ENCODE measurements at places on chromosomes 5 and 9.

DNA sequence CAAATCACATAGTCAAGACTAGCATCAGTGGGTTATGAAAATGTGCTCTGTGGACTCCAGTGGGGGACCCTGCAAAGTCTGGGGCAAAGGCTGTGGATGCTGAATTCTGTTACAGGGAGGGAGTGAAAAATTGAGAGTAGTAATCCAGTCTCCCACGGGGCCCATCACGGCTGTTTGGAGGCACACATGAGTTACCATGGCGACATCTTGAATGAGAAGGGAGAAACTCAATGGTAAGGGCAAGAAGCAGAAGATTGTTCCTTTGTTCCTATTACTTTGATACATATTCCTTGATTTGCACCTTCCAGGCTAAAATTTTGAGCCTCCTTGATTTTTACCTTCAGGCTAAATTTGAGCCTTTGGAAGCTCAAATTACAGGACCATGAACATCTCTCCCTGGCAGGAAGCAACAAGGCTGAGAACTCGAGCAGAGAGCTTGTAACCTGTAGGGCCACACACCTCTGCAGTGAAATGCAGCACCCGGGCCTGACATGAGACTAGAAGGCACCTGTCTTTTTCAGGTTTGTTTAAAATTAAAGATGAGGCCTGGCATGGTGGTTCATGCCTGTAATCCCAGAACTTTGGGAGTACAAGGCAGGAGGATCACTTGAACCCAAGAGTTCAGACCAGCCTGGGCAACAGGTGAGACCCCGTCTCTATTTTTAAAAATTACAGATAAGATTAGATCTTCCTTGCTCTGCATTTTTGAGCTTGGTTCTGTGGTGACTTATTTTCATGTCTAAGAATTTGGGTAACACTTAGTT, 31.0 kb upstream of the ZFR start:
- no peak for DNase-seq

DNA sequence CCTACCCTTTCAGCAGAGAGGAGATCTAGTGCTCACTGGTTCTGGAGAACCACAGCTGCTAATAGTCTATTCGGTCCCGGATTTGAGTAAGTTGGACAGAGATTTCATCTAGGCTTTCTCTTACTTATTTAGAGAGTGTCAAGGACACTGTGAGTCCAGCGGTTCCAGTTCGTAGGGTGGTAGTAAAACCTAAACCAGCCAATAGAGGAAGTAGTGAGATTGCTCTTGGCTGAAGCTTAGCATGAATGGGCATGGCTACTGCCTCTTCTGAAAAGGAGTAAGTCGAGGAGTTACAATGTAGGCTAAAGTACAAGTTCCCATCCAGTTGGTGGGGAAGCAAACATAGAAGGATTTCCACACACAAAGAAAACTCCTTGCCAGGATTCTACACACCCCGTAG, 109.6 kb upstream of the MOCS2 start:
- no peak for DNase-seq

DNA sequence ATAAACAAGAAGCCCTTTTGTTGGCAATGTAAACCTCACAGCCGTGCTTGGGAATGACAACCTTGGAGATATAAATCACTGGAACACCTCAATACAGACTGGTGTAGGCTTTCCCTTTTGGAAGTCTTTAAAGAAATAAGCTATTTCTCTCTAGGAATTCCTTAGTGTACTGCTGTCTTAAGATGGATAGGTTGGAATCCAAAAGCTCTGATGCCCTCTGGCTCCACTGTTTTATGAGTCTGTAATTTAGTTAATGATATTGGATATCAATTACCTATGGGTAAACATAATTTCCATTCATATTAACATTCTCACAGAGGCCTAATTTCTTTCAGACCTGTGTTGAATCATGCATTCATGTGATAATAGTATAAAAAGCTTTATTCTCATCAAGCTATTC, 435.9 kb upstream of the MPDZ start:
- DNase-seq: no peak

GRCh38 chr5:154287136-154287535, 96.6 kb downstream of the GALNT10 start:
- DNase-seq: no peak

All from NCI-H774 (cell line).